ENCODE measurements at places on chromosomes 3 and 15. TPM values are rescaled to one million over a fixed set of nuclear protein-coding genes. Genes with fewer than 3 reads are reported as not detected.

- no peak for DNase-seq
Measured at GRCh38 chr3:28590216-28590615, 241.6 kb upstream of the AZI2 start.

GRCh38 chr3:171284308-171285075, 175.7 kb downstream of the TNIK start:
- DNase-seq = no peak

DNA sequence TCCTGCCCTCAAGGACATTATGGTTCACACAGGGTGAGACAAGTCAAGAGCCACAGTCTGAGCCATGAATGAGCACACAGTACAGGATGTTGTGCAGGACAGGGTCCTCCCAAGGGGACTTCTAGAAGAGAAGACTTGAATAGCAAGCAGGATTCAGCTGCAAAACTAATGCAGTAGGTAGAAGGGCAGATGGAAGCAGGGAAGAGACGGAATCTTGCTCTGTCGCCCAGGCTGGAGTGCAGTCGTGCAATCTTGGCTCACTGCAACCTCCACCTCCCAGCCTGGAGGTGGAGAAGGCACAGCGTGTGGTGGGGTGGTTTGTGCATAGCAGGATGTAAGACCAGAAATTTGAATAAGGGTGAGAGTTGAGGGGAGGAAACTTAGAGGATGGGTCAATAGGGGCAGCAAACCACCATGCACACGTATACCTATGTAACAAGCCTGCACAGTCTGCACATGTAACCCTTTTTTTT, 8.0 kb downstream of the BCL2L10 start:
- DNase-seq = no peak

- no peak for DNase-seq
Measured at GRCh38 chr3:150022381-150023238, 51.9 kb upstream of the PFN2 start.

DNA sequence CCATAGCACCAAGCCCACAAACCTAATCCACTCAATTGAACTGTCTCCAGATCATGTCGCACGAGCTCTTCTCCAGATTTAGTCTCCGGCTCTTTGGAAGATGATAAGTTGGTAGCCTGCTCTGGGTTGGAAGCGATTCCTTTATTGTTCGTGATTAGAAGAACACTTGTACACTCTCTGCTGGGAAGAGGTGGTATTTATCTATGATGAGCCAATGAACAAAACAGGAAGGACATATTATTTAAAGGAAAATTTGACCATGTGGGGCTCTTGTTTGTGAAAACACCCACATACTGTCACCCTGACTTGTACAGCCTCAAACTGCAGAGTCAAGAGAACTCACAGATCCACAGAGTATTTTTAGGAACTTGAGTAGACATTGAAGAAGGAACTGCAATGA, 54.4 kb downstream of the MYZAP start:
- no peak for DNase-seq

DNA sequence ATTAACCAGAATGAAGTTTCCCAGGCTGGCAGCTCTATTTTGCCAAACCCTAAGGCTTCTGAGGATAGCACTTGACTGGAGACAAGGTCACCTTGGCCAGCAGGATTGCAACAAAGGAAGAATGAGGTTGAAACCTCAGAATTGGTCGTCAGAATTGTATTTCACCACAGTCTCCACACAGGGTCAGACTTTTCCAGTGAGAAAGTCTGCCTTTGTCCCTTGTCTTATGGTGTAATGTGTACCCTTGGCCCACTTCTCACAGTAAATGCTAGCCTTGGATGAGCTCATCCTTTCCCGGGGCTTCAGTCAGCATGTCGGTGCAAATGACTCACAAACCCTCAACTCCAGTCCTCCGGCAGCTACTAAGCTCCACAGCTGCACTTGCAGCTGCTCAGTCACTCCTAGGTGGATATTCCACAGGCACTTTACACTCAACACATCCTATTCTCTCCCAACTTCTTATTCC, 19.7 kb downstream of the SSR3 start:
- peak; percentile 12 for DNase-seq

GRCh38 chr15:70902107-70902506, 9.5 kb downstream of the LRRC49 start:
- no peak for DNase-seq

SLC15A2 gene
- 1.4 TPM for total RNA-seq

GRCh38 chr3:194203482-194204041, 67.6 kb downstream of the HES1 start:
- no peak for DNase-seq

GOLGA6B gene
- not detected for total RNA-seq

GRCh38 chr3:65262548-65262947, 574.7 kb upstream of the ADAMTS9 start:
- DNase-seq = no peak

- no peak for DNase-seq
Measured at GRCh38 chr3:179189759-179190158, 41.6 kb downstream of the PIK3CA start.

DNA sequence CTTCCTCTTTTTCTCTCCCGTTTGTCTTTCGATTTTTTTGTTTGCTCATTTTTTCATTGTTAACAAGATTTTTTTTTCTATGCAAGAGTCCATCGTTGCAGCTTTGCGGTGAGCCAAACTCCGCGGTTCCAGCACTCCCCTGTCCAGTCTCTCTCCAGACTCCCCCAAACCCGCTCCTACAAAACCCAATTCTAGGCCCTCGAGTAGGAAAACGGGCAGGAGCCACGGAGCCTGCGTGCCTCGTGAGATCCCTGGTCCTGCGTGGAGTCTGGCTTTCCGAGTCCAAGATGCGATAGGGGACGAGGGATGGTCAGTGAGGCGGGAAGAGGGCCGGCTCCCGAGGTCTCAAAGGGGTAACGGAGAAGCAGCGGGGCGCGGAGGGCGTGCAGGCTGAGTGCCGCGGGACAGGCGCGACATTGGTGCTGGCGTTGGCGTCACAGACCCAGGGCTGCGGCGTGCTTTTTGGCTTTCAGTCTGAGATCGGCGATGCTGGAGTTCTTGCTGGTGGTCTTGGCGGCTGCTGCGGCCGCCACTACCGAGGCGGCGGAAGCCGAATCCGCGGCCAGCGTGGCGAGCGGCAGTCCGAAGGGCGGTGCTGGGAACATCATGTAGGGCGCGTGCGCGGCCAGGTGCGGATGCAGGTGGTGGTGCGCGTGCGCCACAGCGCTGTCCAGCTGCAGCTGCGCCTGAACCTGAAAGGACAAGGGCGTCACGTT, 8.5 kb downstream of the SHOX2 start:
- DNase-seq = peak; percentile 47

GADL1 gene
- total RNA-seq = 0.12 TPM

DNA sequence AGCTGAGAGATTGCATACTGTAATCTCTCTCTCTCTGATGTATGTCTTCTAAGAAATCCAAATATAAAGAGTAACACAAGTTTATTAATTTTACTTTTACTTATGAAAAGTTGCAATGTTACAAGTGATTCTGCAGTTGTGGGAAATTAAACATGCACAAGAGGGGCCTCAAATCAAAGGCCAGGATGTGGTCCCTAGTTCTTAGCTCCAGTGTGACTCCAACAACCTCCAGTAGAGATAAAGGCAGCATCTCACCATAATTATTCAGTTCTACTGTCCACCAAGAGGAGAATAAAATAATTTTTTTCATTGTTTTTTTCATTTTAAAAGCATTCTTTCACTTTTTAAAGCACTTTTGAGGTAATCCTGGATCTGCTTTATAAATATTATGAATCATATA, 223.3 kb downstream of the RAP2B start:
- no peak for DNase-seq

GRCh38 chr3:13189639-13190377, 116.6 kb upstream of the IQSEC1 start:
- no peak for DNase-seq

GRCh38 chr15:45703670-45704328, 69.0 kb downstream of the SQOR start:
- no peak for DNase-seq

NEK11 gene
- total RNA-seq = 4.9 TPM

DNA sequence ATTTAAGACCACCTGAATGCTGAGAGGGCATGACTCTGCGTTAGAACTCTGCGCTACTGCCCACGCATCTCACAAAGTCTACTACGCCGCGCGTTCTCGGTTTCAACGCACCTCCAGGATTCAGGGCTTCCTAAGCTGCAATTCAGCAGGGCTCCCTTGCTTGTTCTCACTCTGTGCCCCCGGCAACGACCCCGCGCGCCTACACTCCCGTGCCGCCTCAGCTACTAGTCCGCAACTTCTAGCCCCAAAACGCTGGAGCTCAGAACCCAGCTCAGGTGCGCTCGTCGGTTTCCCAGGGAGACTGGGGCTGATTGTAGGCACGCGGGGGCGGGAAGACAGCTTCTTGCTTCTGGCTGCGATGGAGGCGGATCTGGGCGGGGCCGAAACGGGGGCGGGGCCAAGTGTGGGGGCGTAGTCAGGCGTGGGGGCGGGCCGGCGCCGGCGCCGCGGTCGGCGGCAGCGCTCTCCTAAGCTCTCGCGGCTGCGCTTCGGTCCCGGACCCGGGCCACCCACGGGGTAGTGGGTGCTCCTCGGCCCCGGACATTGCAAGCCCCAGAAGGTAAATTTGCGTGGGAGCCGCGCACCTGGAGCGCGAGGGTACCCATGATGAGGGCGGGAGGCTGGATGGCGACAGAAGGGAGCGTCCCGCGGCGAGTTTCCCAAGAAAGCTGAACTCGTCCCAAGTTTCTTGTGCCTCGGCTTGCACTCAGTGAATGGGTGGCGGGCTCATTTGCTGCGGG, at the start of gene ARHGEF26:
Gene ARHGEF26, plus strand, starts transcription at position 430 of the 740 bp plus-strand sequence. CDS start 603 bp downstream, outside the sequence.
- DNase-seq = peak; percentile 85

PLA2G4B gene
- total RNA-seq = 5.7 TPM

- no peak for DNase-seq
Measured at GRCh38 chr3:4821975-4822374, 157.3 kb upstream of the BHLHE40 start.

DNA sequence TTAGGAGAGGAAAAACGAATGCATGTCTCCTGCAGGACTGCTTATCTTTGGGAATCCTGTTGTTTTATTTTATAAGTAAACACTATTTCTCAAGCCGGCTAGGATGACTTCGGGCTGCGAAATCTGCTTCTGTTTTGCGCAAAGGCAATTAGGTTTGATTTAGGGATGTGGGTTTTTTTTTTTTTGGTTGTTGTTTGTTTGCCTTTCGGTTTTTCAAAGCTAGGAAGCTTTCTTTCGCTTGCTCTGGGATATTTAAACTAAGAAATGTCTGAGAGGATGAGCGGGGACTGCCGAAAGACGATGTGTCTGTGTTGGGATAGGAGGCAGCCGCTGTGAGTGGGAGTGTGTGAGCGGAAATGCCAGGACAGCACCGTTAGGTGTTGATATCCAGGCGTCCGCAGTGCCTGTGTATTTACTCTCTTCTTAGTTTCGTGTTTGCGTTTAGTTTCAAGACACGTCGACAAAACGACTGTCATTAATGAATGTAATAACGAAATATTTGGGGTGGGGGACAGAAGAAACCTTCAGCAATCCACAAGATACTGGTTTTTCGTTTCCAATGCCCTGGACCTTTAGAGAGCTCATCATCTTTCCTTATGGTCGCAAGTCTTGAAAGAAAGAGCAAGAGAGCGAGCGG, 604 bp downstream of the ISL2 start:
- DNase-seq = peak; percentile 16

- no peak for DNase-seq
Measured at GRCh38 chr3:153319705-153320554, 157.9 kb downstream of the RAP2B start.

KBTBD8 gene
- 9.9 TPM for total RNA-seq

WDR82 gene
- total RNA-seq = 119 TPM

- no peak for DNase-seq
Measured at GRCh38 chr15:62325597-62325996, 160.5 kb upstream of the C2CD4B start.

DNA sequence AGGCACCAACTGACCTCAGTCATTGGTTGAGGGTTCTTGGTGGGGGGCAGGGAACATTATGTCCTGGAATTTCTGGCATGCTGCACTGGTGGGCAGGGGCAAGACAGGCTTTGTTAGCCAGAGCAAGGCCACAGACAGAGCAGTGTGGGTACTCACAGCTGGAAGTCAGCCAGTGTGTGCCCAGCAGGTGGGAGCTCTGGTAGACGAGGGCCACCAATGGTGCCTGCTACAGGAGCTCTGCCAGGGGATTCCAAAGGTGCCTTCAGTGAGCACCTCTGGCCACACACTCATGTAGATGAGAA, 31.3 kb downstream of the CYP8B1 start:
- DNase-seq = no peak

Data from neural crest cell (in vitro differentiated cells).